ENCODE measurements at places on chromosomes 1 and 21.
A peak's percentile ranks its signal among the peaks of the same experiment; 100 is the strongest.

DNA sequence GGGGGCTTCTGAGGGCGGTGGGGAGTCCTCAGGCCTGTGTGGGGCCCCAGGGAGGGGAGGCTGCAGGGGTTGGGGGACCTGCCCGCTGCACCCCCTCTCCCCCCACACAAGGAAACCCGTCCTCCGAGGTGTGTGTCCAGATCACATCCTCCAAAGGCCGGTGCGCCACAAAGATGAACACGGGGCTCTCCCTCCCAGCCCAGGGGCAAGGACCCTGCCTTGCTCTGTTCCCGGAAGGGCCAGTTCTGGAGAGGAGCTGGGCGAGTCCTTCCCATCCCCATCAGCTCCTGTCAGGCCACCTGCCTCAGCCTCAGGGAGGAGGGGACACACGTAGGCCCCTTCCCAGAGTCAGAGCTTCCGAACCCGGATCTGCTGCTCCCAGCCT lies 2.5 kb upstream of the TTLL10 start:
- no peak for DNase-seq

GRCh38 chr1:206855859-206856258 lies 9.6 kb upstream of the IL20 start:
- DNase-seq: no peak

GRCh38 chr1:52142220-52143183 lies 613 bp downstream of the ZFYVE9 start:
- peak; percentile 43 for DNase-seq

DNA sequence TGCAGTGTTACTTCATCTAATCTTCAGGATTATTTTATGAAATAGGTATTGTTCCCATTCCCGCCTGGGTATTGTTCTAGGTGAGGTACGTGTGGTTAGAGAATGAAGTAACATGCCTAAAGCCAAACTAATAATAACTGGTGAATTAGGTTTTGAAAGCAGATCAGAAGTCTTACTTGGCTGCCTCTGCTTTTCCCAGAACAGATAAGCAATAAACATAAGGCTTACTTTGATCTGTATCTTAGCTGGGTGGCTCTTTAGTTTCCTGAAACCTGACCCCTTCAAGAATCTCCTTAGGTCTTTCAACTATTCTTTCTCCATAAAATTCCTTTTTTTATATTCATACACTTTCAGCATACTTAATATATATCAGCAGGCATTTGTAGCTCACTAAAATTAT lies 65.3 kb downstream of the VAV3 start:
- DNase-seq: no peak

- no peak for DNase-seq
These were observed 19.9 kb upstream of the PPP1R15B start for GRCh38 chr1:204431310-204432184.

DNA sequence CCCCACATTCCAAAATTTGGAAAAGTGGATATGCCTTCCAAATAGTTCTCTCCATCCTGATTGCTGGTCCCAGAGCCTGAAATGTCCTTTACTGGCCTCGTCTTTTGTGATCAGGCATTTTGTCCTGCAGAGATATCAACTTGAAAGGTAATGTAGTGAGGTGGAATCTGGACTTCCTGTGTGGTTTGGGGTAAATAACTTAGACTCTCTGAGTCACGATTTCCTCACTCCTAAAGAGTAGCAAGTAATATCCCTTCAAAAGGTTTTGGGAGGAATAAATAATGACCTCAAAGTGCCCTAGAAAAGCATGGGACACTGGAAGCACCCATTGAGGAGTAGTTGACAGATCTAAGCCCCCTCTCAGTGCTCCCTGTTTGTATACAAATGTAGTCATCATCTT lies 426.6 kb downstream of the OMA1 start:
- DNase-seq: no peak

- DNase-seq: no peak
These were observed 72.4 kb upstream of the TRAPPC10 start for GRCh38 chr21:43939443-43940328.

GRCh38 chr1:228979774-228980173 lies 244.5 kb downstream of the RHOU start:
- DNase-seq: no peak

GRCh38 chr1:217770918-217771317 lies 139.8 kb downstream of the SPATA17 start:
- DNase-seq: no peak

GRCh38 chr1:16254263-16254928 lies 17.4 kb upstream of the CPLANE2 start:
- no peak for DNase-seq

GRCh38 chr1:178341261-178341956 lies 155.4 kb downstream of the CLEC20A start:
- peak; percentile 66 for DNase-seq

- no peak for DNase-seq
These were observed 68.9 kb upstream of the RAB3GAP2 start for GRCh38 chr1:220341126-220341525.
